T-helper 1 cell (primary cell): ENCODE measurements at places on chromosomes 5 and 9.

GRCh38 chr5:40331616-40332015 lies 348.1 kb upstream of the PTGER4 start:
- DNase-seq: no peak

GRCh38 chr9:26524267-26524666 lies 368.3 kb downstream of the CAAP1 start:
- no peak for DNase-seq

DNA sequence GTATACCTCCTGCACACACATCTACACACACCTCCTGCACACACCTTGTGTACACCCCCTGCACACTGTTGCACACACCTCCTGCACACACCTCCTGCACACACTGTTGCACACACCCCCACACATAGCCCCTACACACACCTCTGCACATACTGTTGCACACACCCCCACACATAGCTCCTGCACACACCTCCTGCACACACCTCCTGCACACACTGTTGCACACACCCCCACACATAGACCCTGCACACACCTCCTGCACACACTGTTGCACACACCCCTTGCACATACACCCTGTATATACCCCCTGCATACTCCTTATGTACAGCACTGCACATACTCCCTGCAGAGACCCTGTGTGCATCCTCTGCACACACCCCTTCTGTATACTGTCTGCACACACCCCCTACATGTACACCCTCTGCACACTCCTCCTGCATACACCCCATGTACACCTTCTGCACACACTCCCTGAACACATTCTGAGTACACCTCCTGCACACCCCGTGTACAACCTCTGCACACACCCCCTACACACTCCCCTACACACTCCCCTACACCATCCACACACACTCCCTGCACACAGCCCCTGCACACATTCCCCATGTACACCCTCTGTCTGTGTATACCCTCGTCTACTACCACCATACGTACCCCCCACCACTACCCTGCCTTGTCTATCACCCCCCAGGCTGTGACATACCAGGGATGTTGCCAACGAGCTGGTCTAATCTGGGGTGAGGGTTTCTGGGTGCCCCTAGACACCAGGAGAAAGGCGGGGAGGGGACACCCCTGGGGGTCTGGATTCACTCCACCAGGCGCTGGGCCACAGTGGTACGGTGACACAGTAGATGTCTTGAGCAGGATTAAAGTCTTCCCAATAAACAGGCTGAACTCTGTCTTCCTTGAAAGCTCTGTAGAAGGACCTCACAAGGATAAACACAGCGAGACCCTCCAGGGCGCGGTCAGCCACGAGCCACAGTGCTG lies 1.1 kb upstream of the CEP72 start:
- no peak for DNase-seq

- DNase-seq: no peak
Measured at GRCh38 chr5:147880487-147880886, 2.0 kb downstream of the SCGB3A2 start.

DNA sequence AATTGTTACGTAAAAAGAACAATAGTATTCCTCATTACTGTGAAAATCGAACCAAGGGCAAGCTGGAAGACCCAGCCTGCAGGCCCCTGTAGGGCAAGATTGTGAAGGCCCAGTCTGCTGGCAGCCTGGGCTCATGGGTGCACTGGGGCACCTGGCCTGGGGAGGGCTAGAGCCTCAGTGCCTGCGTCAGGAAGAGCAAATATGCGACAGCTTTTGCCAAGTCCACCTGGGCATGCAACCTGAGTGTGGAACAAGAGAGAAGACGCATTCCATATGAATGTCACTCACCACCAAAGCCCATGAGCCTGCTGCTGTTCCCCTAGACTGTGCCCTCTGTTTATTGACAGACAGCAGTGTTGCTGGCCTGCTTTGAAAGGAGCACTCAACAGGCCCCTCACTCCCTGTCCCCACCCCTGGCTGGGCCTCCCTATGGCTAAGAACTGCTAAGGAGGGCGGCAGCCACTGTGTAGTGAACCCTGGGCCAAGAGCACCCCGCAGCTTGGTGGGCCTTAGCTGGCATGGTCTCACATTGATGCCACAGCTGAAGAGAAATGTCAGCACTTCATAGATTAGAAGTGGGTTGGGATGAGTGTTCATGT lies 28.2 kb downstream of the PSD2 start:
- DNase-seq: no peak

DNA sequence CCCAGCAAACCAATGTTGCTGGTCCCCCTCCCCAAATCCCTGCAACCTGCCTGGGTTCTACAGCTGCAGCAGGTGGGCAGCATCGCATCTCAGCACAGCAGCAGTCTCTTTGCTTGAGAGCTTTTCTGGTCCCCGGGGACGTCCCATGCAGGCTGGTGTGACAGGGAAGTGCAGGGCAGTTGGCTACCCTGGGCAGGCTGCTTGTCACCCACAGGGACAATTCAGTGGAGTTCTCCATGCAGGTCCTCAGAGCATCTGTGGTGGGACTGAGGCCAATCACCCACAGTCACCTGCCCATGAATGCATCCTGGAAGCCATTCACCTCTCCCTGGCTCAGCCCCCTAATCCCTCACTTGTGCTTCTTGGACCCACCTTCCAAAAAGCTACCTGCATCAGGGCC lies 43.9 kb upstream of the SEMA4D start:
- DNase-seq: no peak

DNA sequence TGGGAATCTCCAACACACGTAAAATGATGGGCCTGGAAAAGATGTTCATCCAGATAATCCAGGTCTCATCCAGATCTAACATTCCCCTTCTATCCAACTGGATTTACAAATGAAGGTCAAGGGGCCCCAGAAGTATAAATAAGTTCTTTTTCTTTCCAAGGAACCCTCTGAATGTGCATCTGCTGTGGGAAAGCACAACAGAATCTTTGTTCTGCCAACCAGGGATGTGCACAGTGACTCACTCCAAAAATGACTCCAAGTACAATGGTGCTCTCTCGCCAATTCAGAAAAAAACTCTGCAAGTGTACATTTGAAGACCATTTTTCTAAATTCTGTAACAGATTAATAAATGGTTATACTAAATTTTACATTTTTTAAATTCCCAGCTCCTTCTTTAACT lies 12.4 kb downstream of the RAPGEF6 start:
- DNase-seq: no peak

GRCh38 chr5:92629574-92629973 lies 951.4 kb downstream of the NR2F1-AS1 start:
- no peak for DNase-seq

DNA sequence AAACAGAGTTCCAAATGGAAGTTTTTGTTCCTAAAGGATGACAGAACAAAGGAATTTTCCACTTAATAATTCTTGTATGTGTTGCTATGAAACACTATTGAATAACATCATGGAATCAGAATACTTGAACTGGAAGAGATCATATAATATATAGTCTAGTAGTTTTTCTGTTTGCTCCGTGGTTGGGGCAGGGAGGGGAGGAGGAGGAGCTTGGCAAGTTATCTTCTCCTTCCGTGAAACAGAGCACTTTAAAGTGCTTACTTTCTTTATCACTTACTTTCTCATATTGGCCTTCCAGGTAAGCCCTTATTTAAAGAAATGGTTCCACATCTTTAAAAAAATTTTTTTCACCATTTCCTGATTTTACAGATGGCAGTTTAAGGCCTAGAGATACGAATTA lies 165.9 kb upstream of the TLX3 start:
- DNase-seq: no peak

- no peak for DNase-seq
Measured at GRCh38 chr9:114163517-114163951, 8.2 kb downstream of the COL27A1 start.

- no peak for DNase-seq
Measured at GRCh38 chr5:133052317-133053175, 733 bp downstream of the HSPA4 start.

GRCh38 chr5:141269195-141269594 lies 24.0 kb downstream of the PCDHB15 start:
- DNase-seq: no peak

DNA sequence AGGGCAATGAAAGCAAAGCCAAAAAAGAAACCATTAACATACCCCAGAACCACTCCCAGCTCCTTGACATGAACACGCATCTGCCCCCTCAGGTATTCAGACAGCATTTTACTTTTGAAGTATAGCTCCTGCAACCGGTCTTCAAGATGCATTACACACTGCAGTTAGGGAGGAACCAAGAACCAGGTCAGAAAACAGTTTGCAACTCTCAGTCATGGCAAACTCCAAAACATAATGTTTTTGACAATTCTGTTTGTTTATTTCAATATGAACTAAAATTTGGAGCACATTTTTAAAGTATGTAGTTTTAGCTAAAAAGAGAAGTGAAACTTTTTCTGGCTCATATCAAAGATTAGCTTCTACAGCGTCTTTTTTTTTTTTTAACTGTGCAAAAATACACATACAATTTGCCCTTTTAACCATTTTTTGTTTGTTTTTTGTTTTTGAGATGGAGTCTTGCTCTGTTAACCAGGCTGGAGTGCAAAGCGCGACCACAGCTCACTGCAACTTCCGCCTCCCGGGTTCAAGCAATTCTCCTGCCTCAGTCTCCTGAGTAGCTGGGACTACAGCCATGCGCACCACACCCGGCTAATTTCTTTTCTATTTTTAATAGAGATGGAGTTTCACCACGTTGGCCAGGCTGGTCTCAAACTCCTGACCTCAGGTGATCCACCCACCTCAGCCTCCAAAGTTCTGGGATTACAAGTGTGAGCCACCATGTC lies 12.2 kb upstream of the RAPGEF6 start:
- no peak for DNase-seq

- no peak for DNase-seq
Measured at GRCh38 chr5:113375480-113376060, 59.2 kb downstream of the TSSK1B start.

DNA sequence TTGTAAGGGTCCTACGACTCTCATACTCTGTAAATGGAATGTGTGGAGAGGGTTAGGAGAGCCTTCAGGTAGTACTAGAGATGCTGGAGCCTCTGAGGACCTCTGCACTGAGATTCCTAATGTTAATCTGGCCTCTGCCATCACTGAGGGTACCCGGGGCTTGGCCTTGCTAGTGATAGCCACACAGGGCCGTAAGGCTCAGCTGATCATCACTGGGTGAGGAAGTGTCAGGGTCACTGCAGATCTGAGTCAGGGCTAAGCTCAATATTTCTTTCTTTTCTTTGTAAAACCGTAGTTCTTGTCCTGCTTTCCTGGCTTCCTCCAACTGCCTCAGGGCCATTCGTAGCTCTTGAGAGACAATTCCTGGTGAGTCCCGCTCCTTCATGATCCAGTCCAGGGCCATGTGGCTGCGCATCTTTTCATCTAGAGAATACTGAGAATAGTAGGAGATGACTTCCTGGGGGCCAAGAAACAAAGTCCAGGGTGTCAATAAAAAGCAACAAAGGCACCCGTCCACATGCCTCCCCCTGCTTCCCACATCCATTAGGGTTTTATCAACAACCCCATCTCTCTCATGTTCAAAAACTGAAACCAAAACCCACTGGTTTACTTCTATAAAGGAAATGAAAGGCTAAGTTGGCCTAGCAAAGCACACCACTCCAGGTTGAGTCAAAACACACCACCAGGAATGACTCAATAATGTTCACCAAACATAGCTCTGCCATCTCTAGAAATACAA lies 47.7 kb downstream of the LIX1 start:
- no peak for DNase-seq

- DNase-seq: no peak
Measured at GRCh38 chr9:120889606-120890271, 12.8 kb upstream of the PHF19 start.

- DNase-seq: no peak
Measured at GRCh38 chr5:164672931-164673694, 1167.7 kb downstream of the MAT2B start.

DNA sequence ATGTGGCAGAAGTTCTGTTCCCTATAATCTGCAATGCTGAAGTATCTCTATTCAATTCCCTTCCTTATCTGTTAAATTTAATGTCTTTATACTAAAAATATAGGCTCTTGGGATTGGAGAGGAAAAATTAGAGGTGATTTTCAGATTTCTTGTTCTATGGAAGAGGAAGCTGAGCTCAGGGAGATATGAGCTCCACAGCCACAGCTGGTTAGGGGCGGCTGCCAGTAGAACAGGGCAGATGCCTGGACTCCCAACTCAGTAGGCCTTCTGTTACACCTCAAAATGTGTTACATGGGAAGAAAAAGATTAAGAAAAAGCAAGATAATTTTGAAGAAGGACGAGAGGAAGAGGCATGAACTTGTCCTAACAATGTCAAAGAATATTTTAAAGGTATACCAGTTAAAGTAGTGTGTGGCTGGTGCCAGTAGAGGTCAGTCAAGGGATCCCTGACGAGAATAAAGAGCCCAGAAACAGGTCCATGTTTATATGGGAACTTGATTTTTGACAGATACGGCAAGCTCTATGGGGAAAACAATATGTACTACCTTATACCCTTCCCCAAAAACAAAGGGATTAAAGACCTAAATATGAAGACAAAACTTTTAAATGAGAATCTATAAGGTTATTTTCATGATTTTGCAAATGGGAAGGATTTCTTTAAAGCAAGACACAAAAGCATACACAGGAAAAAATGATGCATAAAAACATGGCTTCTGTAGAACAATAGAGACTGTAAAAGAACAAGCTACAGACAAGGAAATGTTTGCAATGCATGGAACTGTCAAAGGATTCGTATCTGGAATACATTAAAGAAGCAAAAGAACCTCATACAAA lies 28.7 kb downstream of the DNAJC21 start:
- DNase-seq: no peak

DNA sequence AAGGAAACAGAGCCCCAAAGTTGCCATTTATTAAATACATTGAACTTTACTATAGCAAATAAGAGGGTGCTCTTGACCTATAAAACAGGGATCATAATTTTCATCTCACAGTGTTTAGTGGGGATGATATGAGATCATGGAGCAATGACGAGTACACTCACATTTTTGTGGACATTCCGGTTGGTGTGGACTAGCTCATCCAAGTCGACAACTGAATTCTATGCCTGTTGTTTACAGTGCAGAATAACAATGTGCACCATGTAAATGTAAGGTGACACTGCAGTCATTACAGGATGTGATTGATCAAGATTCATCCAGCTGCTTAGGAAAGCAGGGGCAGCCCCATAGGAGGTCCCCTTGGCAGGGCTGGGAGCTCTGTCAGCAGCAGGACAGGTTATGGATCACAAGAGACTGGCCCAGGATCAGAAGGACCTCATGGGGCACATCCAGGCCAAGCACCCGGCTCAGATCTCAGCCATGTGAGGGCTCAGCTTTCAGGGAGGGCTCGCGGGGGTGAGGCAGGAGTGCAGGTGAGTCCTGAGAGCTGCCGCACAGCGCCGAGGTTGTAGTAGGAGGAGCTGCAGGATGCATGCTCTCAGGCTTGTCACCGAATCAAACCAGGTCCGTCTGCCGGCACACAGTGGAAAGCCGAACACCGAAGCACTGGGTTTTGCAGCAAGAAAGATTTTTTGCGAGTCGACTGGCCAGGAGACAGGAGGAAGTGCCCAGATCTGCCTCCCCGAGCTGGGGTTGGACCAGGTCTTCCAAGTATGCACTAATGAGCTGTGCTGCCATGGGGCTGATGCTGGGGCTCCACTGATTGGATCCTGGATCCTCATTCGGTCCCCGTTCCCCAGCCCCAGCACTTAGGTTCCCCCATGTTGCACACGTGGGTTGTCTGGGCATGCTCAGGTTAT lies 28.2 kb downstream of the MRPL36 start:
- DNase-seq: no peak

GRCh38 chr9:109969573-109970237 lies 189.7 kb downstream of the PALM2AKAP2 start:
- no peak for DNase-seq
